ENCODE measurements at places on chromosomes 16 and 17.

- DNase-seq: peak; percentile 78
These were observed 9.8 kb upstream of the TBX2 start for GRCh38 chr17:61389670-61390478.

DNA sequence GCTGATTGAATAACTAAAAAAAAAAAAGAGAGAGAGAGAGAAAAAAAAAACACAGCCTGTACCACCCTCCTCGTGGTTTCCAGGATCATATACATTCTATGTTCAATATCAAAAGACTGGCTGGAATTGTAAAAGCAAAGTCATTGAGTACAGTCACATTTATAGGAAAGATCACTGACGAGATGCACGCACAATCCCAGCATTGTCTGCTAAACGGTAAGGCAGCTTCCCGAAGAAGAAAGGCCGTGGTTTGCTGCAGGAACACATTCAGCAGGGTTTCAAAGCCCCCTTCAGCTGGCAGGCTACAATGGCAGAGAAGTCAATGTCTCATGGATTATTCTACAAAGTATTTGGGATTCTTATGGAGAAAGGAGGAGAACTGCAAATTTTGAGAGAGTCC, 9.3 kb downstream of the NQO1 start:
- no peak for DNase-seq

DNA sequence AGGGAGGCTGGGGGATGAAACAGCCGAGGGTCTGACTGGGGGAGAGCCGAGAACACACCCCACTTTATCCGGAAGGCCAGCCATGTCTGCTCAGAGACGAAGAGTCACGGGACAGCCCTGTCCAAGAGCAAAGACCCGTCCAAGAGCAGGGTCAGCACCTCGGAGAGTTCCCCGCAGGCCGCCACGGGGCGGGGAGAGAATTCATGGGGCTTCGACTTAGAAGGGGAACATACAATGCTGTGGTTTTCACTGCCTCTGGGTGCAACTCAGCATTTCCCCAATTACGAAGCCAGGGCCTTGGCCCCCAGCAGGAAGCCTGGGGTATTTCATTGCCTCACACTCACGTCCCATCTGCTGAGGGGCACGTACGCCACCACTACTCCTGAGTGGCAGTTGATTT, 59.3 kb downstream of the JPH3 start:
- peak; percentile 71 for DNase-seq

- peak; percentile 50 for DNase-seq
These were observed 448 bp downstream of the STAT5B start for GRCh38 chr17:42275527-42276358.

DNA sequence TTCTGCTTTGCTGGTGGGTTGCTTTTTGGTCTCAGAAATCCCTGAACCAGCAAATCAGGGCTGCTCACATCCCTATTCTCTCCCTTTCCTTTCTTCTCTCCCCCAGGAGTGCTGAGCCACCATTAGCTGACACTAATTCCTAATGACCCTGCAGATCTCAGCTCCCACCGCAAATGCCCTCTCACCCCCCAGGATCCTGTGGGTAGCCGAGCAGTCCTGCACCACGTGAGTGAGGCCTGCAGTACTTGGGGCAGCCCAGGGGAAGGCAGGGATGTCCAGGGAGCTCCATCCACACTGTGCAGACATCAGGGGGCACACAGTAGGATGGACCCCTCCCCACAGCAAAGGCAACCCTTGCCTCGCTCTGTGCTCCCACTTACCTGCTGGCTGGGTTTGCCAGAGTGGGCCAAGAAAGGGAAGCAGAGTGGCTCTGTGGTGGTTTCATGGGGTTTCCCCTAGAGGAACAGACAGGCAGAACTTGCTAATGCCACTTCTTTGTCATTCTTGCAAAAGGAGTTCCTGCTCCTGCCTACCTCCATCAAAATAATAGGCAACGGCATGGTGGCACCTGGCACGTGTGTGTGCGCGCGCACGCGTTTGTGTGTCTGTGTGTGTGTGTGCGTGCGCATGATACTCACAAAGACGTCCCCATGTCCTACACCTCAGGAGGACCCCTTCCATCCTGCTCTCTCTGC, 135.6 kb downstream of the GAS7 start:
- peak; percentile 43 for DNase-seq

DNA sequence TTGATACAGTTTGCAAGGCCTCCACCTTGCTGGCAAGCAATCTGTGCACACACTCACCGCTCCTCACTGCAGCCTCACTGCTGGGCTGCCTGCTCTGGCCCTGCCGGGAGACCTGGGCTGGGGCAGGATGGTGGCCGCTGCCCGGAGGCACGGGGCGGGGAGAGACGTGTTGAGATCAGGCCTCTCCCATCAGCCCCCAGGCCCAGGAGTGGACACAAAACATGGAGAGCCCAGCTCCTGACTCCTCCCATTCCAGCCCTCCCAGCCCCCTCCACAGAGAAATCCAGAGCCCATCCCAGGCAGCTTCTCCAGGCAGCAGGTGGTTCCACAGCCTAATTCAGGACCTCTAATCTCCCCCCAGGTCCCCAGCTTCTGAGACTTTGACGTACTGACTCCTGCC, 23.1 kb upstream of the RPL38 start:
- DNase-seq: no peak

DNA sequence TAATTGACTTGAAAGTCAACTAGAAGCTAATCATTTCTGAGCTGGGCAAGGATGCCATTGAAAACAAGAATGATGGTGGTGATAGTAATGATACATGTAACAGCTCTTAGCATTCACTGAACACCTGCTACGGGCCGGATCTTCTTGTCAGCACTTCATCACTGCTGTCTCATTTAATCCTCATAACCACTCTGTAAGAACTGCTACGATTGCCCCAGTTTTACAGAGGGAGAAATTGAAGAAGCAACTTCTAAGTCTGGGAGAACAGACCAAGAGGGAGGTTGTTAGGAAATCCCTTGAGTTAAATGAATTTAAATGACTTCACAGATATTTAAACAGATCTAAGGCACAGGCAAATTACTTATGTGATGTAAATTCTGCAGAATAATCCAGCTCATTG, 7.0 kb upstream of the GAN start:
- no peak for DNase-seq

GRCh38 chr16:46822270-46822669, 8.7 kb downstream of the C16orf87 start:
- DNase-seq: peak; percentile 60

- no peak for DNase-seq
These were observed 8.7 kb downstream of the USP36 start for GRCh38 chr17:78831688-78832540.

DNA sequence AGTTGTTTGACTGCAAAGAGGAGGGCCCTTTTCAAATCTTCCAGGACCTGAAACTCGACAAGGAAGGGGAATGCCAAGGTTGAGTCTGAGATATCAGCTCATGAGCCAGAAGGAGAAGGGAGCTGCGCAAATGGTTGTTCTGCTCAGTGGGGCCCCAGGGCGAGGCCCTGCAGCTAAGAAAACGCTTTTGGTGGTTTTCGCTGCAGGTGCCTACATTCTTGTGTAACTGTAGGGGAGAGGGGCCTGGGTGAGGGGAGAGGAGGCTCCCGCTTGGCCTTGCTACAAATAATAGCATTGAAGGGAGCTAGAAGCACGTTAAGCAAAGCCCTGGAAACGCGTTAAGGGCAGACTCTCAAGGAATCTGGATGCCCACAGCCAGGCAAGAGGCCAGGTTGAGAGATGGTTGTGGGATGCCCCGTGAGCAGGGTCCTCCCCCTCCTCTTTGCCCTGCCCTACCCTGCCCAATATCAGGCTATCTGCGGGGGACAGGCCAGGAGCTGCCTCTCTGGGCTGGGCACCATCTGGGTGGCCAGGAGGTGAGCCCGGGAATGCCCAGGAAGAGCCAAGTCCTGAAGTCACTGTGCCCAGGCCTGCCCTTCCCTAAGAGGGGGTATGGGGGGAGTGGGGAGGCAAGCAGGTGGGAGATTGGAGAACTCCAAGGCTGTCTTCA, 21.9 kb downstream of the GPR142 start:
- DNase-seq: no peak

- peak; percentile 85 for DNase-seq
These were observed at the start of gene B3GNT9 for GRCh38 chr16:67150833-67151396. Gene B3GNT9 (minus strand): TSS chr16:67150998. CDS start chr16:67150485, 513 bp downstream.

- peak; percentile 65 for DNase-seq
These were observed 381.6 kb upstream of the ASIC2 start for GRCh38 chr17:33674685-33675084.

- DNase-seq: no peak
These were observed 87.5 kb downstream of the BMERB1 start for GRCh38 chr16:15521758-15522509.

- peak; percentile 76 for DNase-seq
These were observed 1.6 kb upstream of the LDAF1 start for GRCh38 chr16:21156767-21157467.

DNA sequence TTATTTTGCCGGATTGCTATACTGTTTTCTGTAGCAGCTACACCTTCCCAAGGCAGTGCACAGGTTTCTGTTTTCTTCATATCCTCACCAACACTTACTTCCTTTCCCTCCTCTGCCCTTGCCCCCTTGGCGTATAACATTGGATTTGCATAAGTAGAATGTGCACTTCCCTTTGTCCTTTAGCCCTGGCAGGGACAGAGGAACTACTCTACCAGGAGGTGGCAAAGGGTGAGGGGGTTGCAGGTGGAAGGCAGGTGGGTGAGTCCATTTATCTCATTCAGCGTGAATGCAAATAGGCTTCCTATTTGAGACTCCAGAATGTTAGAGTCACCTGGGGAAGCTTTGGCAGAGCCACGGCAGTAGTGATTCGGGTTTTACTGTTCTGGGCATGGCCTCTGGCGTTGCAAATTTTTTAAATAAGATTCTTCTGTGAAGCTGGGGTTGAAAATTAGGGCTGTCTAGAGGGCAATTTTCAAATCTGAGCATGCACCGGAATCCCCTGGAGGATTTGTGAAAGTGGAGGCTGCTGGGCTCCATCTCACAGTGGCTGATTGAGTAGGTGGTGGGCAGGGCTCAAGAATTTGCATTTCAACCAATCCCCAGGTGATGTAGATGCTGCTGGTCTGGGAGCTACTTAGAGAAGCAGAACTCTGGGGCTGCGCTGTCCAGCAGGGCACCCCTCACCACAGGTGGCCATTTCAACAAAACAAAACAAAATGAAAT, 84.7 kb downstream of the PLCG2 start:
- peak; percentile 70 for DNase-seq

DNA sequence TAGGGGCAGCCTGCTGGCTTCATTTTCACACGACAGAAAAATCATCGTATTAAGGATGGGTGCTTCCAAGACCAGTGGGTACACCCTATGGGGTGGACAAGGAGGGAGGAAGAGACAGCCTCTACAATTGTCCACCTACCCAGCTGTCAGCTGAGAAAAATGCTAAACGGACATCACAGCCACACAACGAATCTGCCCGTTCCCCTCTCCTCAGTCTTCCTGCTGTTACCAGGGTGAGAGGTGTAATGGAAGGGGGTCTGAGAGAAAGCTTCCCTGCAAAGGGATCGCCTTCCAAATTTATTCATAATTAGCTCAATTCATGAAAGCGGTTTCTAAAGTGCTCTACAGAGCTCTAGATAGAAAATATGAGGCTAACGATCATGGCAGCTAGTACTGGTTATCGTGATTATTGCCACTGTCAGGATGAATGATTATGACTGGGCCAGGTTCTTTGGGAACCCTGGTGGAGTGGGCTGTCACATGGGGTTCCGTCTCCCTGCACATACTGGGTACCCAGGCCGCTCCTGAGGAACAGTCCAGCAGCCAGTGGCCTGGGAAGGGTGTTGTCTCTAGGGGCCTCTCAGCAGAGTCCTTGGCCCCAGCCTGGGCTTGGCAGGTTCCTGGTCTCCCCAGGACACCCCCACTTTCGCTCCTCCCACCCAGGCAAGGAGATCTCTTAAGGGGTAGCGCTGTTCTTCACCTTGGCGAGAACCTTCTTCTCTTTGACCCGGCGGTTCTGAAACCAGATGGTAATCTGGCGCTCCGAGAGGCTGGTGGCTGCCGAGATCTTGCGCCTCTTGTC, 2.2 kb downstream of the HOXB13 start:
- DNase-seq: no peak

- no peak for DNase-seq
These were observed 2.8 kb downstream of the ADCY7 start for GRCh38 chr16:50269061-50269705.

DNA sequence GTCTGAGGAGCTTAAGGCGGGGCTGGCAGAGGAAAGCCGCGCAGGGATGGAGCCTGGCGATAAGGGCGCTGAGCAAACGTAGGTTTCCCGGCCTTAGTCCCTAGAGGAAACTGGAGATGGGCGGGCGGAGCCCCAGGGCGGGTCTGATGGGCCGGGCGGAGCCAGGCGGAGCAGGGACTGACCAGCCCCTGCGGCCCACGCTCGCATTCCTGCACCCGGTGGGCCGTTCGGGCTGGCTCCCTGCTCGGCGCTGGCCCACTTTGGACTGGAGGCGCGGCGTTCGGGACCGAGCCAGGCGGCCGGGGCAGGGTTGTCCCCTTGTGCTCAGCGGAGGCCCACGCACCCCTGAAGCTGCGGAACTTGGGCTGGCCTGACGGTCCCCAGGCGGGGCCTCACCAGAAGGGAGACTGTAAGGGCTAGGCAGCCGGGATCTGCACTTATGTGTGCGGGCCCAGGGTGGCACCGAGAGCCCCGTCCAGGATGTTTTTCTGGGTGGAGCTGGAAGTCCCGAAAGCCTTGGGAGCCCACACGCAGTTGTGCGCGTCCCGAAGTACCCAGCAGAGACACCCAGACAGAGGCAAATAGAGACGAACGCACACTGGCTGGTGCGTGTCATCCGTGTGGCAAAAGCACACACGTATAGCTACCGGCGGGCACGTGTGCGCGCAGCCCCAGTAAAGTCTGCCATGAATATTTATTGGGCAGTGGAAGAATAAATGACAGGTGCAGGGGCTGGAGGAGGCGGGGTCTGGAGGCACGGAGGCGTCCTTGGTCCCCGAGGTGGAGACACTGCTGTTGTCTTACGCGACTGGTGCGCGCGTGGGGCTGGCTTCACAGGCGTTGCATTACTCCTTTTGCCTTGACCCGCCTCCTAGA, 1.4 kb downstream of the PYDC1 start:
- DNase-seq: peak; percentile 67

GRCh38 chr17:3907483-3908216, 8.6 kb downstream of the P2RX1 start:
- DNase-seq: no peak

GRCh38 chr17:30316736-30317135, 17.1 kb downstream of the TMIGD1 start:
- DNase-seq: no peak

All from GM20000 (cell line).